ENCODE measurements at places on chromosomes 5 and 9. TPM values are rescaled to one million over a fixed set of nuclear protein-coding genes. Genes with fewer than 3 reads are reported as not detected.

Gene RNF208
- 4.2 TPM for polyA plus RNA-seq

Gene LCN2
- 1.1 TPM for polyA plus RNA-seq

Gene FAM78A
- polyA plus RNA-seq, result 44.5 TPM

Gene SLCO6A1
- 0.40 TPM for polyA plus RNA-seq

Gene TRIP13
- 7.8 TPM for polyA plus RNA-seq

GRCh38 chr9:68493541-68493940, 47.1 kb downstream of the TMEM252 start:
- no peak for DNase-seq

GRCh38 chr5:16455668-16456067, 9.9 kb downstream of the ZNF622 start:
- no peak for DNase-seq

DNA sequence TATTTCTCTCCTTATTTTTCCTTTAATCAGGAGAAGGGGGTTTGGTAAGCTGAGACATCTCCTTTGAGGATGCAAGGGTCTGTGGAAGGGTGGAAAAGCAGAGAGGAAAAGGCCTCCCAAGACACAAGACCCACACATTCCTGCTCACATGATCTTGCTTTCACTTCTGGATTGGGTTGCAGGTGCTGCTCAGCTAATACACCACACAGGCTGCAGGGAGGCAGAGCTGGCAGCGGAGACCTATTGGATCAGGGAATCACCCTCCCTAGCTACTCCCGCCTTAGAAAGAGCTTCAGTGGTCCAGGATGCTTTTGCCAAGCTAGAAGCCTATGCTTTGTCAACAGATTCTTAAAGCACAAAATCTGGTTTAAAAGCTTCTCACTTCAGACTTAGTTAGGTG, 87.6 kb upstream of the IL33 start:
- DNase-seq, result no peak

- DNase-seq, result peak; percentile 77
Observed at GRCh38 chr5:172868924-172869591, 35.0 kb downstream of the ERGIC1 start.

DNA sequence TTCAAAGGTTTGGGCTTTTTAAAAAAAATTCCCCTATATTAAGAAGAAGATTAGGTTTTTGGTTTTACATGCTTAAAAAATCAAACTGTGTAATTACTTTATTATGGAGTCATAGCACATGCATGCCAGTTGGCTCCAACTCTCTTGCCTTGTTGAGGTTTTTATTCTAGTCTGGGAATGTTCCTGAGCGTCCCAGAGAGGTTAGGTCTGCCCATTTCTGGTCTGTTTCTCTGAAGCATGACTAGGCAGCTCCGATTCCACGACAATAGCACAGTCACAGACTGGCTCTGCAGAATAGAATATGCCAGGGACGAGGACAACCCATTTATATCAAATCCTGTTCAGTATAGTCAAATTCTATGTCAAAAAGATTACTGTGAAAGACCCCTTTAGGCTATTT, 217.0 kb downstream of the PCSK5 start:
- DNase-seq, result peak; percentile 58

DNA sequence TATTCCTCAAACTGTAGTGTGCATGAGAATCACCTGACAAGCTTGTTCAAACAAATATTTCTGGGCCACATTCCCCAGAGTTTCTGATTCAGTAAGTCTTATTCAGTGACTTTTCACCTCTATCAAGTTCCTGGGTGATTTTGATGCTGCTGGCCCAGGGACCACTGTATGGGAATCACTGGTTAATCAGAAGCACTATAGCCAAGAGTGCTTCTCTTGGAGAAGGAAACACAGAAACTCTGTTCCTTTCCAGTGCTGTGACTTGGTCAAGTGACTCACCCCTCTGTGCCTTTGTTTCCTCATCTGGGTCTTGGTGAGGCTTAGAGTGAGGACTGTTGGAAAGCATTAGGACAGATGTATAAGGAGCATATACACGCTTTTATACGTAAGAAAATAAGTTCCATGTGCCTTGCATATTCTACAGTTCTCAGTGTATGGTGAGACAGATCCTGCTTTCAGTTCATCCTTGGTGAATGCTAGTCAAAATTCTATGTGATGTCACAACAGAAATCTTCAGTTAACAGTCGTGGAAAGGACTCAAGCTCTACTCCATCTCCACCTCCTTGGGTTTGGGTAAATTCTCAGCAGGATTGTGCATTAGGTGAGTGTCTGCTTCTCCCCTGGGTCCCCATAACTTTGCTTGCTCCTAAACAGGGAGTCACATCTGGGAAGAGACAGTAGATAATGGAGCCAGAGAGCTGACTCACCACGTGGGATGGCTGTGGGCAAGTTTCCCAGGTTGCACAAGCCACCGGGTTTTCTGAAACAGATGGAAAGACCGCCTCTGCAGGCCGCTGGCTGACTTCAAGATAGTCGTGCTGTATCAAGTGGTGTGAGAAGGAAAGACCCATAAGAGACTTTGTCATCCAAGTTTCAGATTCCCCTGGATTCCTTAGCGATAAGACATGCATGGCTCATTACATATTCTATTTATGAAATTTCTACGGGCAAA, 117.0 kb downstream of the NXNL2 start:
- peak; percentile 91 for DNase-seq

- no peak for DNase-seq
Observed at GRCh38 chr5:83400241-83400640, 71.3 kb upstream of the VCAN start.

- DNase-seq, result no peak
Observed at GRCh38 chr9:132451276-132451675, 41.3 kb downstream of the CFAP77 start.

DNA sequence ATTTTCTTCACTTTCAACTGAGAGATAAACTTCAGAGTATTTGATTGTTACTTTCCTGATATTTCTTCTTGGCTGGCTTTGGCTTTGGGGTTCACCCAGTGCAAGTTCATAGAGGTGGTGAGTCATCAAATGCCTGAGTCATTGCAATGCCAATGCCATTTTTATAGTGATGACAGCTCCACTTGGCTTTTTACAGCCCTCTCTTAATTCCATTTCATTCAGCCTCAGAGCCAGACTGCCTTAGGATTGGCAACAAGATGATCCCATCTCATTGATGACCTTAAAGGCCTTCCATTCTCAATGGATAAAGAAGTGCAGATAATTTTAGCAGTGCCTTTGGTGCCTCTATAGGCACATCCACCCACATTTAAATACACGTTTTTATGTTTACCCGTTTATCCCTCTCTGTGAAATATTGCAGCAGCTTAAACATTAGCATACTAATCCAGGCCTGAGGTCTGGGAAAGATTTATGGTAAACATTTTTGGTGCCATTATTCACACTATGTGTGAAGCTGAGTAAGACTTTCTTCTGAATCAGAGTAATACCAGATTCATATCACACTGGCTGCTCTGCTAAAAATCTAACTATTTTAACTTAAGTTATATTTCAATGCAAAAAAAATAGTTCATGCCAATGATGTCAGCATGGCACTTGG, 88.9 kb upstream of the TYRP1 start:
- DNase-seq, result no peak

- no peak for DNase-seq
Observed at GRCh38 chr9:35918780-35919179, 9.5 kb downstream of the SPAAR start.

DNA sequence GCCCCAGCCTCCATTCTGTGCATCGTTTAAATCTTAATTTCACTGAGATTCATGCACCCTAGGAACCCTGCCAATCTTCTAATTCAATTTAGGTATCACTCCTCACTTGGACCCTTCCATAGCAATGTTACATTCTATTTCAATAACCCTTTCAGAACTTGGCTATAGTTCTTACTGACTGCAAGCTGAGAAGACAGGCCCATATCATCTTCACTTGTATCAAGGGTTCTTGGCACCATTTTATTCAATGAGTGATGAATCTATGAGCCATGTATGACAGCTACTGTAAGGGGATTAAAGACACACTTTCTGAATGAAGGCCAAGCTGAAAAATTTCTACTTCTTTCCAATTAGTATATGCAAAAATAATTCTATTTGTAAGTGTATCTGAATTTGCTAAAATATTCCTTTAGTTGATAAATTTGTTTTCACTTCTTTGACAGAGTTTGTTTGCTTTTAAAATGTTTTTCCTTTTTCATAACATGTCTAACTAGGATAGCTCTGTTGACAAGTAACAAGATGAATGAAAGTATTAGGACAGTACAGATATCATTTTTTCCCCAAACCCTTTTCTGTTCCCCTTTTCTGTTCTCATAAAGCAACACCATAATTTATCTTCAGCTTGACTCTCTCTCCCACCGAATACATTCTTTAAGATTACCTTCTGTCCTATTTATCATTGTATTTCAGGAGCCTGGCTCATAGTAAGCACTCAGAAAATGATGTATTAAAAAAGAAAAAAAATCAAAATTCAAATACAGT, 9.6 kb downstream of the ITGA2 start:
- no peak for DNase-seq

DNA sequence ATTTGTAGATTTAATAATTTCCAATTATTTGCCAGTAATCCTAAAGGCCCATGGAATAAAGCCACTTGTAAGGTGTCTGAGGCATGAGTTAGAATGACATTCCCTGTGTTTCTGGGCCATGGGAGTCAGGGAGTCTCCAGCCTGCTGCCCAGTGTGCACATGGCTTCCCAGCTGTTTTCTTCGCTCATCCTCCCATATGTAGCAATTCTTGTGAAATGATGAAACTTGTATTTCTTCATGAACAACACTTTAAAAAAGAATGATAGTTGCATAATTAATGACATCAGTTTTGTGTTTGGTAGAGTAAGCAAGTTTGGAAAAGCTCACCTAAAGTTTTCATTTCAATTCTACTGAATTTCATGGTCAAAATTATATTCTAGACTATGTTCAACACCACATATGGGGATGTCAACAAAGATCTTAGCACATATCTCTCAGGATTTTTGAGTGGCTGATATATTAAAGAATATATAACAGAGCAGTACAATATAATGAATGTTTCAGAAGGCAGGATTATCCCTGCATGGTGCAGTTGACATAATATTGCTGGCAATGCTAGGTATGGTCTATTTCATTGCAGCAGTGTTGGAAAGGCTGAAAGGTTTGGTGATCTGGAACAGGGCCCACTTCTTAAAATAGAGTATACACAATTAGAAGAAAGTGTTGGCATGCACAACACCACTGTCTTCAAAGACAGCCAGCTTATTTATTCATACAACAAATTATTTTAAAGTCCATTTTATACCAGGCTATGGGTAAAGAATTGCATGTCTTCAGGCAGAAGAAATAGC, 44.7 kb downstream of the GRIN3A start:
- no peak for DNase-seq

DNA sequence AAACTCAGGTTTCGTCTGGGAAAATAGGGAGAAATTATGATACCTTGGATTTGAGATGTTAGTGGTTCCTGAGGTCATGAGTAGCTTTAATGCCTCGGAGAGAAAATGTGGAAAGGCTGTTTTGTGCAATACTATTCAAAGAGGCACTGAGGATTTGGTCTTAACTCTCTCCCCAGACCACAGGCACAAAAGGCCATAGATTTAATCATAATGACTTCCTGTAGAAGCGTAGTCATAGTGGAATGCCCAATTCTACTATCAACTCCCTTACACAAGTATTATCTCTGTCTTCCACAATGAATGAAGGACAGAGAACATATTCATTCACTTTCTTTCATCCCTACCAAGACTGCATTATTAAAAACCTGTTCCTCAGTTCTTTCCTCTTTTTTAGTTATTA, 153.0 kb upstream of the FTMT start:
- no peak for DNase-seq

GRCh38 chr5:109550077-109550476, 139.7 kb upstream of the MAN2A1 start:
- no peak for DNase-seq

Measured in hindlimb muscle (tissue), 1 donor.